Cerebellar nuclear complex (tissue), 1 donor: ENCODE measurements at places on chromosomes 4 and X.

GRCh38 chrX:118884552-118885138 is 61.0 kb downstream of the ZCCHC12 start:
- no peak for DNase-seq

DNA sequence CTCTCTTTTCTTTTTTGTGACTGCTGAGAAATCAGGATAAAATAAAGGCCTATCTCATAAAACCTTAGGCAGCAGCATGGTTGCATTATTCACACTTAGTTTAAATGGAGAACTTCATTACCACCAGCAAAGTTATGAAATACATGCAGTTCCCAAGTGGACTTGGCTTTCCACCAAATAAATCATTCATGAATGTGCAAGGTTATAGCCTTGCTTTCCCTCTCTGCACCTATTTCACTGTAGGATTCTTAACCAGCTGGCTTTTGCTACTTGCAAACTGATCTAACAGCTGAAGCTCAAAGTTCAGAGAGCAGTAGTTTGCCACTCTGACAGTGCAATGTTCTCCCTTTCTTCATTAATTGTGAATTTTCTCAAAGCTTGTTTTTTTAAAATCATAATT is 140.1 kb upstream of the SMIM31 start:
- no peak for DNase-seq

DNA sequence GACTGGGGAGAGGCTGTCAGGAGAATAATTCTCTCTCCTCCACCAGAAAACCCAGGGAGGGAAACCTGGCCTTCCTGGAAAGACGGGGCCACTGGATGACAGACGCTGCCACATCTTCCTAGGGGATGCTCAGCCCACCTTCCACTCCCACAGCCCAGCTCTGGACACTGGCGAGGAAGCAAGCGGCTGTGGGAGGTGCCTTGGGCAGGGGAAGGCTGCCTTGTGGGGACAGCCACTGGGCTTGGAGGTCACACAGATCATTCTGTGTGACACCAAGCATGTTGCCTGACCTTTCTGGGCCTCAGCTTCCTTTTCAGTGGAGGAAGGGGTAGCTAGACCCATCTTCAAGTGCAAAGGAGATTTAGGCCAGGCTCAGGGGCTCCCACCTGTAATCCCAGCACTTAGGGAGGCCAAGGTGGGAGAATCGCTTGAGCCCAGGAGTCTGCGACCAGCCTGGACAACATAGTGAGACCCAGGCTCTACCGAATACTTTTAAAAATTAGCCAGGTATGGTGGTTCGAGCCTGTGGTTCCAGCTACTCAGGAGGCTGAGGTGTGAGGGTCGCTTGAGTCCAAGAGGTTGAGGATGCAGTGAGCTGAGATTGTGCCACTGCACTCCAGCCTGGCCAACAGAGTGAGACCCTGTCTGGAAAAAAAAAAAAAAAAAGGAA is 9.8 kb upstream of the MSX1 start:
- DNase-seq, result no peak

DNA sequence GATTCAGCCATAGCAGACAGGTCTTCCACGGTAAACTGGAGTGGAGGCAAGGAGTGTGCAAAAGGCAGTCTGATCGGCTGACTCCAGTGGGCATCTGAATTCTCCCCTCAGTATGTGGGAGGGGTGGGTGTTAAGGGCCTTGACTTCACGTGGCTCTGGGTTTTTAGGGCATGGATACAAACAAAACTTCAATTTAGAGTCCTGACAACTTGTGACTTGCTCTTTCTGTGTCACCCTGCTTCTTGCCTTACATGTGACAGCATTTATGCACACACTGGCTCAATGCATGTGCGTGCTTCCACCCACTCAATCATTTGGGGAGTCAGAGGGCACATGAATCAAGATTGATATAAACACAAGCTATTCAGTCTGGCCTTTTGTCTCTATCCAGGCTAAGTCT is 17.5 kb downstream of the PLP1 start:
- DNase-seq, result no peak

- no peak for DNase-seq
Observed at GRCh38 chr4:122552898-122553297, 68.0 kb downstream of the IL21 start.

DNA sequence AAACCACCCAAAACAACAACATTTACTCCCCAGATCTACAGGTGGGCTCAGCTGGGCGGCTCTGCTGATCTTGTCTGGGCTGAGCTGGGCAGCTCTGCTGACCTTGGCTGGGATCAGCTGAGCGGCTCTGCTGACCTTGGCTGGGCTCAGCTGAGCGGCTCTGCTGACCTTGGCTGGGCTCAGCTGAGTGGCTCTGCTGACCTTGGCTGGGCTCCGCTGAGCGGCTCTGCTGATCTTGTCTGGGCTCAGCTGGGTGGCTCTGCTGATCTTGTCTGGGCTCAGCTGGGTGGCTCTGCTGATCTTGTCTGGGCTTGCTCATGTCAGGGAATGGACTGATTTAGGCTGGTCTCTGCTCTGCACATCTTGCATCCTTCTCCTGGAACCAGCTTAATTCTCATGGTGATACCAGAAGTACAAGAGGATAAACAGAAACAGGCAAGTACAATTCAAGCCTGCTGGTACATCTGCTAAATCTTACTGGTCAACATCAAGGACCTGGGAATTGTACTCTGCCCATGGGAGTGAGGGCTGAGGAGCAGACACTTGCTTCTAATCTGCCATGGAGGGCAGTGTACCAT is 248.5 kb upstream of the PSAPL1 start:
- DNase-seq, result no peak

- DNase-seq, result no peak
Observed at GRCh38 chrX:80573275-80573674, 153.0 kb downstream of the TENT5D start.

GRCh38 chrX:132615391-132616131 is 126.7 kb upstream of the MBNL3 start:
- DNase-seq, result no peak

GRCh38 chr4:153480704-153481103 is 14.5 kb downstream of the TMEM131L start:
- no peak for DNase-seq

GRCh38 chr4:76905521-76905920 is 7.6 kb upstream of the SOWAHB start:
- no peak for DNase-seq

DNA sequence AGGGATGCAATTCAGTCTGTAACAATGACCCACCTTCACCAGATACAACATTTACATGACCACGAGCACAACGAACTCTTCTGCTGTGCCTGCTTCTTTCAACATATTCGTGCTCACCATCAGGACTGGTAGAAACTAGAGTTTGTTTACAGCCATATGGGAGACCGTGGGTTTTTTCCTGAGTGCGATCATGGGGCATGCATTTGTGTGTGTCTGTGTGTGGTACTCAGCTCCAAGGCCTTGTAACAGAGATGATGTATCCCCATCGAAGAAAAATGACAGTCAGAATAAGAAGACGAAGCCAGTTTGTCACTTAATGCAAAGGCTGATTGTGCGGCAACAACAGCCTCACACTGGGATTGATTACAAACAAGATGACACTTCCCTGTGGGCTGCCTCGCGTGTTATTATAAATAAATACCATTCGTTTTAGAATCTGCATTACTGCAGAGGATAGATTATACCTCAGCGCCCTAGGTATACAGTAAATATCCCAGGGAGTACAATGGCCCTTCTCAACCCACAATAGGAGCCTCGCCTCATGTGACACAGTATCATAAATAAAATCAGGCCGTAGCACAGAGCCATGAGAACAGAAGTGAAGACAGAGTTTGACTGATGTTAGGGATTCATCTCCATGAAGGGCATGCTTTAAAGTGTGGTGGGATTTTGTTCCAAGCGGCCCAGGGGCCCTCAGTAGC is 97.3 kb upstream of the NOCT start:
- DNase-seq, result no peak

DNA sequence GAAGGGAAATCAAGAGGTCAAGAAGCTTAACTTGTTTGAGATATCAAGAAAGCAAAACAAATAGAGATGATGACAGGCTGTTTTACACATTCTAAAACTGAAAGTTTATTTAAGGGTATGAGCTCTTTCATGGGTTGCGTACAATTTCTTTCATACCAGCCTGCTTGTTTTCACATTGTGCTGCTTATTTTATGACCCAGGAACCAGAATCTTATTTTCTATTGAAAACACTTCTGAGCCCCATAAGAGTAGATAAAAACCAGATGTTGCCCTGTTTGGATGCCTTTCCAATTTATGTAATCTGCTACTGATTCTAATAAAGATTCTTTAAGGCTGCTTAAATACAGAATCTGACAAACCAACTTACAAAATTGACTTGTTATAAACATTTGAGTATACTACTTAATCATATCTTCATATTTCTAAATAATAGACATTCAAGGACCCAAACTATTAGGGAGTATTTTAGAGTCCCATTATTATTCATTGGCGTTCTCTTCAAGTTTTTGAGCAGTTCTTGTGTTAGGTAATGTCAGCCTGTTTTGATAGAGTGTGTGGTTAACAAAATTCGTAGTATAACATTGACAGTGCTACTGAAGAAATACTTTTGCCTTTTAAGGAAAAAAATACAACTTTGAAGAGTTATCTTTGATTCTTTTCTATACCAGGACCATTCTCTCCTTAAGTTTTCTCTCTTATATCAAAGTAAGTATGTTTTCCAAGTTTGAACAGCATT is 74.4 kb downstream of the PDLIM5 start:
- no peak for DNase-seq

- no peak for DNase-seq
Observed at GRCh38 chr4:74157154-74157553, 764 bp upstream of the MTHFD2L start.

DNA sequence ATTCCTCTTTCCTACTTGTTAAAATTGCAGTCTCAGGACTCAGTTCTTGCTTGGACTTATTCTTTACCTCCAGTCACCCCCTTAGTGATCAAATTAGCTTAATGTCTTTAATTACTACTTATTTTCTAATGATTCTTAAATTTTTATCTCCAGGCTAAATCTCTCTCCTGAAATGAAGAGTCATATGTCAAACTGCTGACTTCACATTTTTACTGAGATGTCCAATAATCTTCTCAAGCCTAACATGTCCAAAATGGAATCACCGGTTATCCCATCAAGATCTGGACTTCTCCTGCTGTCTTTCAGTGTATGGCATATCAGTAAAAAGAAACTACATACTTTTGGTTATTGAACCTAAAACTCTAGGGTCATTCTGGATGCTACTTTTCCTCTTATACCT is 332.3 kb upstream of the HTR2C start:
- DNase-seq, result no peak

GRCh38 chrX:154002215-154002719 is 17.4 kb downstream of the IRAK1 start:
- no peak for DNase-seq

- no peak for DNase-seq
Observed at GRCh38 chr4:36844448-36844847, 400.1 kb upstream of the NWD2 start.

GRCh38 chr4:26321373-26322221 is 783 bp downstream of the RBPJ start:
- no peak for DNase-seq

DNA sequence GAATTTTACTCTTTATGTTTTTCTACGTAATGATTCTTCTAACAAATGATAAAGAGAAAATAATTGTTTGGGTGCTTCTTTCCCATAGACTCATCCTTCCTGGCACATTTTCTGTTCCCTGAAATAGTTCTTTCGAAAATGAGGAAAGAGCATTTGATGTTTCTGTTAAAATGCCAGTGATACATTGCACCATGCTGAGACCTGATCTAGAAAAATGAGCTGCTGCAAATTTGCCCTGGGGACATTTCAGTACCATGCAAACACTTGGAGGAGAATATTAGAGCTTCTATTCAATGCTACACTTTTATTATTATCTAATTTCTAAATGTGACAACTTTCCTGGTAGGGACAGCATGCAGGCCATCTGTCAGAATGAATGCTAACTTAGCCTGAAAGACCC is 83.3 kb downstream of the C4orf33 start:
- no peak for DNase-seq

DNA sequence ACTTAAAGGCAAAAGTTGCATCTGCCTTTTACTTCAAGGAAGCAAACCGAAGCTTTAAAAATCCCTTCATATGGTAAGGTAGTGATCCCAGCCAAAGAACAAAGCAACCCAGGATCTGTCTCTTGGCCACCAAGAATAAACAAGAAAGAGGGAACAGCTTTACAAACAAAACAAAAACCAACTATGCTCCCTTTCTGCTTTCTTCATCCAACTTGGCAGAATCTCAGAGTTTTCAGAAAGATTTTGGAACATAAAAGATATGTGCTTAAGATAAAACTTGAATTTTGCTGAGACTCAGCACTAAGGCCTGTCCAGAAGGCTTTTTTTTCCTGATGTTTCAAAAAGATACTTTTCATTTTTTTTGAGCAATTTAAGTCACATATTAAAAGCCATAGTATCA is 94.0 kb downstream of the COL4A6 start:
- no peak for DNase-seq

- no peak for DNase-seq
Observed at GRCh38 chr4:115515772-115516171, 402.4 kb upstream of the NDST4 start.

DNA sequence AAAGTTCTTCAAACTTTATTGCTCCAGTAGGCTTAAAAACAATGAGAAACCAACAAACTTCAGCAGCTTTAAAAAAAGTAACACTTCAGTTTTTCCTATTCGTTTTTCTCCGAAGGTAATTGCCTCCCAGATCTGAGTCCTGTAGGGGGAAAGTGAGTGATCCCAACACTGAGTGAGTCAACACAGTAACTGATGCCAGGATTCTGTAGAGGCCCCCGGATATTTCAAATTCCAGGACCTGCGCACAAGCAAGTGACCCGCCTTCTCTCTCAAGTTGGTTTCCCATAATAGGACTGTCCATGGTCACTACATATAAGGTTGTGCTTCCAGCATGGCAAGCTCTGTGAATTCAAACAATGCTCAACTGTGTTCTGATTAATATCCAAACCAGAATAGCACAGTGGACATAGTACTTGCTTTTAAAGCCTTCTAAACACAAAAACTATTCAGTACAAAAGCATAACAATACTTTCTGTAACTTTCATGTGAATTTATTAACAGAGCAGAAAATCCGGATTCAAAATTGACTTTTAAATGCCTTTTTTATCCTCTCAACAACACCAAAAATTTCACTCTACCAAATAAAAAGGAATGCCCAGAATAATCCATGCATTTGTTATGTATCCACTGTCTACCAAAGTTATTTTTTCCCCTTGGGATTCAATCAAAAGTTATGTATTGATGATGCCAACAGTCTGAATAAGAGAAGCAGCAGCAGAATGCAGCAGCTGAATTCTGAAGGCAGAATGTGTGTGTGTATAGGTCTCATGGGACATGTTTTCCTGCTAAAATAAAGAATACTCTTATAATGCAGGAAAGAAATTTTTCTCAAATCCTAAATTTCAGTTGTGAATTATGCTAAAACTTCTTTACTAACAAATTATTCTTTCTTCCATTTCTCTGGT is at the start of gene DMD:
Gene DMD (minus strand): TSS at position 194 of the 905 bp plus-strand sequence. CDS start 237 bp downstream, outside the sequence.
- no peak for DNase-seq

GRCh38 chr4:16237715-16238114 is 11.4 kb upstream of the TAPT1 start:
- no peak for DNase-seq
